ENCODE measurements at places on chromosomes 7 and 10.

- DNase-seq = peak; percentile 44
Observed at GRCh38 chr10:58384095-58384494, 1.1 kb upstream of the TFAM start.

DNA sequence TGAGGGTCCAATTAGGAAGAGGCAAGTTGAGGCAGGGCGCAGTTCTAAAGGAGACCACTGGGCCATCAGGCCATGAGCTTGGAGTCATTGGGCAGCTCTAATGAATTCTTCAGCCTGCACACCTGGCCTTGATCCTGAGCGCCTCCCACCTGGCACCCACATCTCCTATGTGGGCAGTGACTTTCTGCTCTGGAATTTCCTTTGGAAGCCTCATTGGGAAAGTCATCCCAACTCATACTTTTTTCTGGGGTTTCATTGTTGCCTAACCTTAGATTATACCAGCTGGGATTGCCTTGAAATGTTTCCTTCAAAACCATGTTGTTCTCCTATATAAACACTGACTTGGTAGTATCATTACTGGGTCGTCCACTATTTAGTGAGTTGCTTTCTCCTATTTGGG lies 54.1 kb downstream of the PLPP4 start:
- no peak for DNase-seq

- DNase-seq = no peak
Observed at GRCh38 chr7:514651-515598, 4.7 kb downstream of the PDGFA start.

DNA sequence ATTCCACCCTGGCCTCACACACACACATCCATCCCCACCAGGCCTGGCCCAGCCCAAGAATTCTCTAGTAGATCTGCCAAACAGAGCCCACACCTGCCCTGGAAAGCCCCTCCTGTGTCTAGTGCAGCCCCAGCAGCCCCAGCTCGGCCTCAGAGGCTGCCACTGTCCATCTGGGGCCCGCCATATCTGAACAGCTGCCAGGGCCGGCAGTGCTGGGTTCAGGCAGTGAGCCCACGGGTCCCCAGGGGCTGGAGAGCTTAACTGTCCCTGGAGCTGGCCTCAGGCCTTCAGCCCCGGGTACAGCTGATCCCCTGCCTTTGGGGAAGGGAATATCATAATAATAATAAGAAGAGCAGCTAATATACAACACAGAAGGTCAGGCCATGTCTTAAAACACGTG lies 574 bp downstream of the MYL10 start:
- DNase-seq = no peak

DNA sequence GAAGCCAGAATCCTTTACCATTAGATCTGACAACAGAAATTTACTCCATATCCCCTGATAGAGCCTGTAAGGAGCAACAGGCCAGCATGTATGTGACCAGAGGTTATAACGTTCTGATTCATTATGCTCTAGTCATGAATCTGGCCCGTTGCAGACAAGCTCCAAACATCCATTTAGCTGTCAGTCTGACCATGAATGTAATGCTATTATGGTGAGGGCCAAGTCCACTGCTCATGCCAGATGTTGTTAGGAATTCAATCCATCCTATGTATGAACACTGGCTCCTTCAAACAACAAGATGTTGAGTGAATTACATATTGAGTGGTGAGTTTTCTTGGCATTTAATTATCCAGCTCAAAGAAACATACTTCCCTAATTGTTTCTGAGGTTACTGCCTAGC lies 610.1 kb upstream of the ANKRD30A start:
- no peak for DNase-seq

DNA sequence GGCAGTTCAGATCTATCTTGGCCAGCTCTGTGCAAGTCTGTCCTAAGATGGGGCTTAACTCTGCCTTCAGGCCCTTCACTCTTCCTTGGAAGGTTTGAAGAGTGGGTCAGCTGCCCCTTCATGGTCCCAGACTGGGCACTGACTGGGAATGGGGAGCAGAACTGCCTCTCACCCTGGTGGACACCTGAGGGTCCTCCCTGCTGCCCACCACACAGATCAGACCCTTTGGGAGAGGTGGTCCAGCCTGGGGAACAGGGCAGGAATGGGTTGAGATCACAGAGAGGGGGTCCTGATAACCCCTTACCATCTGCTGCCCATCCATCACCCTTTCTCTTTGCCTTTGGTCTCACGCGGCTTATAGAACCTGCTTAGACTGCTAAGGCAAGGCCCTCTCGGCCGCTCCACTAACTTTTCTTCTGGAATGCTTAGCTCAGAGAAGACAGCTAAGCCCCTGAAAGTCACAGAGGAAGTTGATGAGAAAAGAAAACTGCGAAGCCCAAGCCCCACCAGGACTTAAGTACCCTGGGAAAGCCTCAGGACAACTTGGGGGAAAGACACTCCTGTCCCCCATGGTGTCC lies 402 bp upstream of the CDHR1 start:
- DNase-seq = no peak

DNA sequence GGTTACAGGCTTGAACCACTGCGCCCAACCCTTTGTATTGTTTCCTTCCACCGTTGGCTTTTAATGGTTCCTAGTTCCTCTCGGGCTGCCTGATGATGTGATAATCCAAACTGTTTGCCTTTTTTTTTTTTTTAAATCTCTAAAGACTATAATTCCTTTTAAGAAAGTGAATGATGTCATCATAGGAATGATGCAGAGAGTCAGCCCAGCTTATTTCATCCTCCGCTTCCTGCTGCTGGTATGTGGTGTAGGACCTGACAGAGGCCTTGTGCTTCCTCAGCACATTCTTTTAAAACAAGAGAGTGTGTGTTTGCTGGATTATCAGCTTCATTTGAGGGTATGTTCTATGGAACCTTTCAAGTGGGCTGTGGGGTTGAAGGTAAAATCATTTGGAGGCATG lies 241.4 kb downstream of the LRMDA start:
- no peak for DNase-seq
